Fibroblast of skin of right biceps (primary cell): ENCODE measurements at places on chromosomes 4 and X.
A peak's percentile ranks its signal among the peaks of the same experiment; 100 is the strongest.

- no peak for DNase-seq
Measured at GRCh38 chr4:8766610-8767009, 105.0 kb downstream of the HMX1 start.

GRCh38 chr4:112173593-112174558 is 28.6 kb downstream of the FAM241A start:
- peak; percentile 25 for DNase-seq

GRCh38 chr4:122531514-122531913 is 75.0 kb upstream of the IL2 start:
- no peak for DNase-seq

DNA sequence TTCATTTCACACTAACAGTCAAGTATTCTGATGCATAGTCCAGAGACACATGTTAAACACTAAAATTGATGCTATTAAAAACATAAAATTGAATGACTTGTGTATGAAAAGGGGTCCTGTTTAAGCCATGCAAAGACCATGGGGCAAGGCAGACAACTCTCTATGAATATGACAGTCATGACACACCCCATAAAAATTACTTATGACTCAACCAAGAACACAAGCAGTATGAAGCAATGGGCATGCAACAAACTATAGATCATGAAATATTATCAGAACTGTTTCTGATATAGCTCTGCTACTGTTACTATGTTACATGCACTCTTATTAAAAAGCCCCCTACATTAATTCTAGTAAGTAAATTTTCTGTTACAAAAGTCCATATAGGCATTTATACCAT is 57.5 kb upstream of the ZCCHC13 start:
- peak; percentile 39 for DNase-seq

GRCh38 chrX:68403522-68403921 is 29.8 kb downstream of the OPHN1 start:
- no peak for DNase-seq

DNA sequence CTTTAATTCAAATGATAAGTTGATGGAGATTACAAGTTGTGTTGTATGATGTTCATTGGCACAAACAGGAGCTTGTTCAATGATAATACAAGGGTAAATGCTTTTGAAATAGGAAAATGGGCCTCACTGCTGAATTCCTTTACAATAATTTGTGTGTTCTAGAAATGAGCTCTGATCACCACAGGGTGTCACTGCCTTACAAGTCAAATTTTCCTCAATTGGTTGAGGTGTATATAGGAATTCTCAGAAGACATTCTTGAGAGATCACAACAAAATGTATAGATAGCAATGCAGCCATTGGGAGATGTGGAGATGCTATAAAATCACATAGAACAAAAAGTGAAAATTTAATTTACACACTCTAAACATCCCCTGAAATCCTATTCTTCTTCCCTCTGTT is 49.6 kb downstream of the KLF8 start:
- DNase-seq = peak; percentile 1

- no peak for DNase-seq
Measured at GRCh38 chr4:100431416-100431815, 86.4 kb downstream of the EMCN start.

GRCh38 chr4:31539284-31540069 is 819.3 kb downstream of the PCDH7 start:
- DNase-seq = peak; percentile 2

GRCh38 chr4:36716874-36717273 is 435.5 kb downstream of the DTHD1 start:
- DNase-seq = no peak

GRCh38 chr4:119526786-119527550 is 101.6 kb downstream of the PDE5A start:
- peak; percentile 25 for DNase-seq

- DNase-seq = peak; percentile 2
Measured at GRCh38 chr4:161376275-161376674, 787.5 kb downstream of the FSTL5 start.

- no peak for DNase-seq
Measured at GRCh38 chr4:48085821-48086589, 48.0 kb downstream of the TXK start.

GRCh38 chr4:128917781-128918180 is 108.3 kb downstream of the JADE1 start:
- no peak for DNase-seq

GRCh38 chr4:121510341-121510874 is 129.6 kb upstream of the QRFPR start:
- DNase-seq = no peak

DNA sequence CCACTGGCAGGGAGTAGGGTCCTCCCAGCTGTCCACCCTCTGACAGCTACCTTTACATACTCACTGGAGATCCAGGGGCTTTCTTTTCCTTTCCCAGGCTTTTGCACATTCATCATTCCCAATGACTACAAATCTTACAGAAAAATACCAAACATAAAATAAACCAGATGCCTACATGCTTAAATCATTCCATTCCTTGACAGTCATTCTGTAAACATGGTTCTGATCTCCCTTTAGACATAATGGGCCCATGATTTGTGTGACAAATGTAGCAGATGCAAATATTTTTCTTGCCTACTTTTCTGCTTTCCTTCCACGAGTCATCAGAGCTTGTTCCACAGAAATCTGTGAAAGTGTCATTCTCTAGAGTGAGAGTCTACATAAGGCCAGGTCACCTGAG is 207.0 kb downstream of the IDS start:
- DNase-seq = peak; percentile 8

DNA sequence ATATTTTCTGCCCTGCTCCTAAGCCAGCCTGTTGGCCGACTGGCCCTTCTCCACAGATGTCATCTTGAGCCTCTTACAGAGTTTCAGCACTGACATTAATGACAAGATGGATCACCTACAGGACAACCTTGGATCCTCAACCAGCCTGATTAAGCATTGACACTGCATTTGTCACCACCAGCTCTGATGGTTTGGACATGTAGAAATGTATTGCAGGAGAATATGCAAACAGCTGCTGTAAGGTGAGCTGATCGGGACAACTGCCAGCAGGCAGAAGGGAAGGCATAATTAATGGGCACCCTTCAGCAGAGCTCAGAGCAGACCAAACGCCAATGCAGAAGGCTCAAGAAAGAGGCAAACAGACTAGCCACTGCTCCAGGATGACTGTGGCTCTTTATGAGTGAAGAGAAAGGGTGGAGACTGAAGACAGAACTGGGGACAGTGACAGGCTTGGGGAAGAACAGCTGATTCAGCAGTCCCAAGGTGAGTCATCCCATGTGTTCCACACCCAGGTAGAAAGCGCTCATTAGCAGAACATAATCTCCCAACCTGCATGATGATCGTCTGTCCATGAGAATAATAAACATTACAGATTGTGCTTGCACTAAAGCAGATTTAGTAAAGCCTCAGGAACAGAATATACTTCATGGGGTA is 6.7 kb downstream of the CORIN start:
- no peak for DNase-seq

DNA sequence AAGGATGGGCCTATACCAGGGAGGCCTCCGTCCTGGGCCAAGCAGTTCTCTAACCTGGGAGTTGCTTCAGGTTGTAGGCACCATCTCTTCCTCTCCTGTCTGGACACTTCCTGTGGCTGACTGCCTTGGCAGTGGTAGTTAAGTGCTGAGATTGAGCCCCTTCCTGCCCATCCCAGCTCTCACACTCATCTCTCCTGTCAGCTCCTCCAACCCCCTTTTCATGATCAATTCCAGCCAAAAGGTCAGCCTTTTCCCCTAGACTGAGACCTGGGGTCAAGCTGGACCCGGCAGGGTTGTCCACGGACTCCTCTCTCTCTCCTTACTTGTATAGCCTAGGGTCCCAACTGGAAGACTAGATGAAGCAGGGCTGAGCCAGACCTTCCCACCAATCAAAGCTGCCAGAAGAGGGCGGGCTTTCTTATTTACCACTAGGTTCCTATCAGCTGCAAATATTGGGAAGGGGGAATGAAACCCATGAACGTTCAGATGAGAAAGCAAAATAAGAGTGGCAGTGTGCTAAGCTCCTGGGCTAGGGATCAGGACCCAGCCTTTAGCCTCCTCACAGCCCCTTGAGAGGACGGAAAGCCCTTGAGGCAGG is 34.5 kb downstream of the KDM5C start:
- DNase-seq = no peak

DNA sequence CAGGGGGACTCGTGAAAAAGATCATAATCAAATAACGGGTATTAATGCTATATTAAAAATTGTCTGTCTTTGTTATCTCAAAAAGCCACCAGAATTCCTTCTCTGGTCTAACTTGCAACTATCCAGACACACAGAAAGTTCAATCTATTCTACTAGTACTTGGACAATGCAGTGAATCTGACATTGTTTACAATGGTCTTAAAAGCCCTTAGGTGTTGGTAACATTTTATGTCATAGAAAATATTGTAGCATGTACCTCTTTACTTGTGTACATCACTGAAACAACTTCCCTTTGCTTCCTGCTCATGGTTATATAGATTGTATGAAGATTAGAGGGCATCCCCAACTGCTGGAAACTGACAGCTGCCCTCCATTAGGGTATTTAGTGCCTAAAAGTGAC is 71.1 kb upstream of the PPP3CA start:
- no peak for DNase-seq

- peak; percentile 43 for DNase-seq
Measured at GRCh38 chrX:12814420-12814819, 23.2 kb downstream of the PRPS2 start.

DNA sequence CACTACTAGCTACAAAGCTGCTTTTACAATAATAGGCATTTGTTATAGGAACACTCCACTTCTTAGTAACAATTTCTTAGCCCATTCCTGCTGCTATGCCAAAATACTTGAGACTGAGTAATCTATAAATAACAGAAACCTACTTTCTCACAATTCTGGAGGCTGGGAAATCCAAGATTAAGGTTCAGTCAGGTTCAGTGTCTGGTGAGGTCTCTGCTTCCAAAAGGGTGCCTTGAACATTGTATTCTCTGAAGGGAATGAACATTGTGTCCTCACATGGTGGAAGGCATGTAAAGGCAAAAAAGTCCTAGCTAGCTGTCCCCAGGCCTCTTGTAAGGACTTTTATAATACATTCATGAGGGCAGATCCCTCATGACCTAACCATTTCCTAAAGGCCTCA is 7.0 kb downstream of the SLC9B1 start:
- no peak for DNase-seq

- DNase-seq = no peak
Measured at GRCh38 chr4:12548678-12549077, 935.5 kb downstream of the RAB28 start.
